Activated T-helper 1 cell treated with anti-CD3 and anti-CD28 coated beads, Interleukin-2, amount 50 U/mL, for 16 hours (primary cell): ENCODE measurements at places on chromosomes 4 and X.

- DNase-seq, result no peak
These were observed 45.0 kb upstream of the UPRT start for GRCh38 chrX:75228854-75229253.

GRCh38 chr4:81164623-81165416 lies 50.2 kb downstream of the PRKG2 start:
- no peak for DNase-seq

- DNase-seq, result no peak
These were observed 127.7 kb downstream of the RASL11B start for GRCh38 chr4:52989865-52990264.

DNA sequence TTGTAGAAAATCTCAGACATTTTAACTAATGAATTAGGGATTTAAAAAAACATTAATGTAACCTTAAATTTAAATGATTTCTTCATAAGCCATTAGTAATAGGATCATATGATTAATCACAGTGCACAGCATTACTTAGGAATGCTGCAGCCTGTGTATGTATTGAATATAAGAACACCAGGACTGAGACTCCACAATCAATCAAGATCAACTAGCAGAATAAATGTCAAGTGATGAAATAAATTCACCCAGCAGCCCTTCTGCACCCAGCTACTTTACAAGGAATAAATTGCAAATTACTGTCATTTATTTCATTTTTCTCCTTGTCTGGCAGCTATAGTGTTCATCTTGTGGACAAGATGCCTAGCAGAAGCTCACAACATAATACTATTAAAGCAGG lies 46.5 kb downstream of the NEIL3 start:
- no peak for DNase-seq

- DNase-seq, result no peak
These were observed 145.9 kb downstream of the IRS4 start for GRCh38 chrX:108590496-108590895.

GRCh38 chrX:10130354-10130753 lies 26.4 kb upstream of the CLCN4 start:
- DNase-seq, result no peak

DNA sequence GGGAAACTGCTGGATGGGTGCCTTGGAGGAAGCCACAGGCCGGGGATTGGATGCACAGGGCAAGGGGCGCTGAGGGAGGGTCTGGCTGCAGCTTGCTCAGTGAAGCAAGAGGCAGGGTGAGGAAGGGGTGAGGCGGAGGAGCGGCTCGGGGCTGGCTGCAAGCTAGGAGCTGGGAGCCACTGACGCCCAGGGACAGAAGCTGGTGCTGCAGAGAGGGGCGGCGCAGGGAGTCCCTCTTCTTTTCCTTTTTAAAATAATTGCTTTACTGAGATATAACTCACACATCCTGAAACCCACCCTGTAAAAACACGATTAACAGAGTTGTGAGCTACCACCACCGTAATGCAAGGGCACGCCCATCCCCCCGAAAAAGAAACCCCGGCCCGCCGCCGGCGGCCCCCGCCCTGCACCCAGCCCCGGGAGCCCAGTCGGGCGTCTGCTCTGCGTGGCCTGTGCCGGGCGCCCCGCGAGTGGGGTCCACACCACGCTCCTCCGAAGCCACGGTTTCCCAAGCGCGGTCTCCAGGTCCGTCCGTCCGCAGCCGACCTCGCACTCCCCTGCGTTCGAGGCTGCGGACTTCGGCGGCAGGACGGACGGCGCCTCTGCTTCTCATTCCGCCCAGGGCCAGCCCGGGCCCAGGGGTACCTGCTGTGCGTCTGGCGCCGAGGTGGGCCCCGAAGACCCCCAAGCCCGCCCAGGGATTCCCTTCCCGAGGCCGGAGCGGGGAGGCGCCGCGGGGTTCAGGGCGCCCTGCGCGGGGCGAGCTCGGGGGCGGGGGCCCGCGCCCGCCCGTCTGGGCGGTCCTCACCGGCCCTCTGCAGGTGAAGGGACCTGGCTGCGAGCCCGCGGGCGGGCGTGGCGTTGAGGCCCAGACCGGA lies 866 bp upstream of the UVSSA start:
- no peak for DNase-seq

GRCh38 chr4:154692304-154692818 lies 51.4 kb upstream of the LRAT start:
- no peak for DNase-seq

DNA sequence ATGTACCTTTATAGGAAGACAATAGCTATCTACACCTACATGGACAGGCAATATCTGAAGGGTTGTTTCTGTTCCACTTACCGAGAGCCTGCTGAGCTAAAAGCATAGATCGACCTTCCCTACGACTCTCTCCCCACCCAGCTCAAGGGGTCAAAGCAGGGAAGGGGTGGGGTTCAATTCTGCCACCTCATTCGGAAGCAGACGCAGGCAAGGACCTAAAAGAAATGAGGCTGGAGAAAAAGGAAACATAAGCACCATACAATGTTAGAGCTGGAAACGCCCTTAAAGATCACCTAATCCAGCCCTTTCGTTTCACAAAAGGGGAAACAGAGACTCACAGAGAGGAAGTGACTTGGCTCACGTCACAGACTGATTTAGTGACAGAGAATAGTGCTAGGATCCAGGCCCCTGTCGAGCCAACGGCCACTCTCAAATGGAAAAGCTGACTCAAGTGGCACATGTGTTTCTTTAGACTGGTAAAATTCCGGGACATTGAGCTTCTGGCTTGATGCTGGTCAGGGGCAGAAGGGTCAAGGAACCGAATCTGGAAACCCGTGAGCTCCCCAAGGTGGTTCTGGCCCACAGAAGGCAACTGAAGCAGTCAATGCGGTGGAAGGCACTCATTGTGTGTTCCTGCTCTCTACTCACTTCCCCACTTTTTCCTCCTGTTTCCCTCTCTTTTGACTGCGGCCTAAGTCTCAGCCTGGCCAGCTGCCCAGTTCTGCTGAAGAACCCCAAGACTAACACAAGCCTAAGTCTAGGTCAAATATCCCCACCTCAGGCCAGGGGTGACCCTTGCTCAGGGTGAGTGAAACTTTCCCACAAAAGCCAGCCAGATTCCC lies 7.5 kb downstream of the SEPTIN6 start:
- no peak for DNase-seq
